SJCRH30 (cell line): ENCODE measurements at places on chromosomes 5 and 9.

DNA sequence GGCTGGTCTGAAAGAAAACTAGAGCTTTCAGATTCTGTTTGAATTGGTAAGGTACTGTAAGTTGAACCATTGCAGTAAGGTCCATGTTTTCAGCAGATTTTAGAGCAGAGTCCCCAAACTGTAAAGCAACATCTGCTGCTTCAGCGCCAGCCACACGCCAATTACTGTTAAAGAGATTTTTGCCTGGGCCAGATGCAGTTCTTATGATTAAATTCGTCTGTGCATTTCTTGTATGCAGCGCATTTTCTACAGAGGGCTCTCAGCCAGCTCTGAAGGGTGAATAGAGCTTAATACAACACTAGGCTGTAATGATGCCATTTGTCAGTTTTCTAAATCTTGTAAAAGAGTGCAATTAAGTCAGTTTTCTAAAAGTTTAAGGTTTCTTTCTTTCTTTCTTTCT is 246.3 kb downstream of the COX7C start:
- DNase-seq = no peak

GRCh38 chr9:108842610-108843295 is 13.0 kb downstream of the ACTL7B start:
- no peak for DNase-seq

DNA sequence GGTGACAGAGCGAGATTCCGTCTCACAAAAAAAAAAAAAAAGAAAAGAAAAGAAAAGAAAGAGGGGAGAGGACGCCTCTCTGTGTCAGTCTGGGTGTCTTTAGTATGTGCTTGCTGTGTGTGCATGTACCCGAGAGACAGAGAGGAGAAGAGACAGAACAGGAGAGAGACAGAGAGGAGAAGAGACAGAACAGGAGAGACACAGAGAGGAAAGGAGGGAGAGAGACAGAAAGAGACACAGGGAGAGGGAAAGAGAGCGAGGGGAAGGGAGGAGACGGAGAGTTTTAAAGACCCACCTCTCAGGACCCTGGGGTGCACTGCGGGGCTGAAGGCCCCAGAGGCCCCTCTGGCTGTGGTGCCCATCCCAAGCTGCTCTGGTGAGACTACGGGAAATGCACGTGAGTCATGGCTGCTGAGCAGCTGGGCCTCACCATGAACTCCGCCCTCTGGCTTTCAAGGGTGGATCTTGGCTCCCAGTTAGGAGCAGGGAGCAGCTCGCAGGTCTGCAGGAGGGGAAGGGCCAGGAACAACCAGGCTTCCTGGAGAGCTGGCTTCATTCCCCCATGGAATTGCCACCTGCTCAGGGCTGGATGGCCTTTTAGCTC is 7.9 kb downstream of the SLC6A3 start:
- peak; percentile 44 for DNase-seq

GRCh38 chr9:76219560-76220151 is 174.6 kb downstream of the RFK start:
- no peak for DNase-seq

- no peak for DNase-seq
Observed at GRCh38 chr9:69759021-69759420, 790 bp downstream of the PTAR1 start.

- DNase-seq = no peak
Observed at GRCh38 chr9:134101623-134102149, 33.9 kb upstream of the BRD3 start.

DNA sequence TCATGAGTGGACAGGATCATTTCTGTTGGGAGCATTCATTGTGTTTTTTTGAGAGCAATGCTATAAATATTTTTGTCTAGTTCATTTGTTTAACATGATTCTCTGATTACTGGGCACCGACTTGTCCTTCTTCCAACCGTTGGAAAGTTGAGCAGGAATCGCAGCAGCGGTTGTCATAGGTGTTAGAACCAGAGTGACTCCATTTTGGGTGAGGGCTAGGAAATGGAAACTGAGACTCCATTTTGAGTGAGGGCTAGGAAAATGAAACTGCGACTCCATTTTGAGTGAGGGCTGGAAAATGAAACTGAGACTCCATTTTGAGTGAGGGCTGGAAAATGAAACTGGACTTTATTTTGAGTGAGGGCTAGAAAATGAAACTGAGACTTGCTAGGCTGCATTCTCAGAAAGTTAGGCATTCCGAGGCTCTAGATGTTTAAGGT is 100.6 kb downstream of the ICE1 start:
- DNase-seq = no peak

- no peak for DNase-seq
Observed at GRCh38 chr5:98433673-98434072, 339.8 kb upstream of the RGMB start.

DNA sequence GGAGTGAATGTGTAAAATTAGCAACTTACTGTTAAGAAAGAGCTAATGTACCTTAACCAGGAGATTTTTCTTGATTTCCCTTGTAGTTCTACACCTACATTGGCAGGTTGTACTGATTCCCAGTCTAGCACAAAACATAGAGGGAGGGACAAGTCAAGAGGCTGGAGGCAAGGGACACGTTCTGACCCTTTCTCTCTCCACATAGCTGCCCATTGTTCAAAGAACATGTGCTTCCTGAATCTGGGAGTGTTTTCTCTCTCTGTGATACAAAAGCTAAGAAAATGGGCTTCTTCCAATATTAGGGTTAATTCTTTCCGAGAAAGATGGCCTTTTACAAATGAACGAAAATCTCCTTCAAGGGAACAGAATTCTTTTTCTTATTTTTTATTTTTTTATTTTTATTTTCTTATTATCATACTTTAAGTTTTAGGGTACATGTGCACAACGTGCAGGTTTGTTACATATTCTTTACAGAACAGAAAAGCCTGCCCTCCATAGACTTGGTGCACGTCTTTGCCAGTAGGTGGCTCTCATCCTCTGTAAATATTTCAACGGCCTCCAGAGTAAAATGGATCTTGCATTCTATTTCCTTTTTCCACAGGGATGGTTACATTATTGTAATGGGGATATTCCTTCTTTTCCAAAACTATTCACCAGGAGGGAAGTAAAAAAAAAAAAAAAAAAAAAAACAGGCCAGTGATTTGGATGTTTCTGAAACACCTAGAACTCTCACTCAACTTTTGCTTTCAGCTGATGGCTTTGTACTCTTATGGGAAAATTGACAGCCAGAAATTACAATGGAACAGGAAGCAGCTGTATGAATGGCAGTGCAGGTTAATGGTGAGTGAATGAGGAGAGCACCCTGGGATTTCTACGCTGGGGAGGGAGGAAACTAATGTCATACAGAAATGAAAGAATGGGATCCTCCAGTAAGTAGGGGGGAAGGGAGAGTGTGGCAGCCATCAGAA is 13.1 kb upstream of the IFNA5 start:
- peak; percentile 18 for DNase-seq

GRCh38 chr9:4964540-4964939 is 20.5 kb upstream of the JAK2 start:
- DNase-seq = no peak

DNA sequence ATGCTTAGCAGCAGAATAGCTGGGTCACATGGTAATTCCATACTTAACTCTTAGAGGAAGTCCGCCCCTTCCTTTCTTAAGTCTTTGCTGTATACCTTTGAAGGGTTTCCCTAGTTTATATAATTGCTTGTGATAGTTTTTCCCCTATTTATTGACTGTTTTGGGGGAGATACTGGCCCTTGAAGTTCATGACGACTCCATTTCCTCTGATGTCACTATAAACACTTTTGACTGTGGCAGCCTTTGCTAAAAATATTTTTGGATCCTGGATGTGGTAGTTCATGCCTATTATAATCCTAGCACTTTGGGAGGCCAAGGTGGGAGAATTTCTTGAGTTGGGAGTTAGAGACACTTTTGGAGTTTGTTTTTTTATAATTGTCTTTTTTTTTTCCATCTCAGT is 38.4 kb downstream of the NSD1 start:
- DNase-seq = no peak

DNA sequence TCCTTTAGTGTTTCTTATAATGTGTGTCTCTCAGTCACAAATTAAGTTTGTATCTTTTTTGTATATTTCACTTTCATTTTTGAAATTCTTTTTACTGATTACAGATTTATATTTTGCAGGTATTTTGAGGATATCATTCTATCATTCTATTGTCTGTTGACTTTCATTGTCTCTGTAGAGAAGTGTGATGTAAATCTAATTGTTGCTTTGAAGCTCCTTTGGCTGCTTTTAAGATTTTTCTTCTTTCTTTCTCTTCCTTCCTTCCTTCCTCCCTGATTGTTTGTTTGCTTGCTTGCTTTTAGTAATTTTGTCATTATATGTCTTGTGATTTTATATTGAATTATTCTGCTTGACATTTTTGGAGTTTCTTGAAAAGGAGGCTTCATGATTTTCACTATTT is 75.3 kb upstream of the MAST4 start:
- DNase-seq = no peak

GRCh38 chr5:63346451-63346850 is 615.8 kb downstream of the HTR1A start:
- DNase-seq = no peak
